Stimulated activated CD4-positive, alpha-beta T cell treated with anti-CD3 and anti-CD28 coated beads, Interleukin-15, amount 100 ng/mL, for 1 hour (primary cell): ENCODE measurements at places on chromosomes 1 and 21.

GRCh38 chr1:94504601-94505000, 37.0 kb downstream of the F3 start:
- no peak for DNase-seq

DNA sequence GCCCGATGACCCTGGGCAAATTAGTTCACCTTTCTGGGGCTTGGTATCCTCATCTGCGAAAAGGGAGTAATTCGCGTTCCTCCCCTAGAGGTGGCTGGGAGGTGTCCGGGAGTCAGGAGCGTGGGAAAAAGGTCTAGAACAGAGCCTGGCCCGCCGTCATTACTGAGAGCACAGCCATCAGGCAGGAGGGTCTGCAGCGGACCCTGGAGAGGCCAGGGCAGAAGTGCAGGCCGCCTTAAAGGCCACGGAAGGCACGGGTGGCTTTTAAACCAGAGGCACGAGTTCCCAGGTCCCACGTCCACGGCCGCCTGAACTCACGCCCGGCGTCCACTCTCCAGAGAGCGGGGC, 850 bp downstream of the PANK4 start:
- DNase-seq, result no peak

- no peak for DNase-seq
These were observed 54.0 kb downstream of the LTN1 start for GRCh38 chr21:28938726-28939125.

DNA sequence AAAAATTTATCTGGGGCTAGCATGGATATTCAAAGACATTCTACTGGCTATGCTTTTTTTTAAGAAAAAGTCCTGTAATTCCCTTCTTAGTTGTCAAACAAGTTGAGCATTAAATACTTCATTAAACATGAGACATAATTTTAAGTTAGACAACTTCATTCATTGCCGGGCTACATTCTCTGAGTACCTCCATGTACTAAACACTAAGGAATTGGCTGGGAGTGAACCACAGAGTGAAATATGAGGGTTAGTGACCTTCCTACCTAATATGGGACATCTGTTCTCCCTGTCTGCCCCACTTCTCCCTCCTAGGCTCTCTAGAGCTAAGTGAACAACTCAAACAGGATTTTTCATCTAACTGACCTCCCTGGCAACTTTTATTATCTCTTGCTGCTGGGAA, 370.4 kb downstream of the VAV3 start:
- no peak for DNase-seq

GRCh38 chr1:14976256-14976655, 177.3 kb upstream of the TMEM51 start:
- DNase-seq, result no peak

GRCh38 chr1:192157067-192157466, 1.2 kb upstream of the RGS18 start:
- DNase-seq, result no peak

GRCh38 chr1:29971703-29972102, 735.4 kb downstream of the PTPRU start:
- DNase-seq, result no peak

DNA sequence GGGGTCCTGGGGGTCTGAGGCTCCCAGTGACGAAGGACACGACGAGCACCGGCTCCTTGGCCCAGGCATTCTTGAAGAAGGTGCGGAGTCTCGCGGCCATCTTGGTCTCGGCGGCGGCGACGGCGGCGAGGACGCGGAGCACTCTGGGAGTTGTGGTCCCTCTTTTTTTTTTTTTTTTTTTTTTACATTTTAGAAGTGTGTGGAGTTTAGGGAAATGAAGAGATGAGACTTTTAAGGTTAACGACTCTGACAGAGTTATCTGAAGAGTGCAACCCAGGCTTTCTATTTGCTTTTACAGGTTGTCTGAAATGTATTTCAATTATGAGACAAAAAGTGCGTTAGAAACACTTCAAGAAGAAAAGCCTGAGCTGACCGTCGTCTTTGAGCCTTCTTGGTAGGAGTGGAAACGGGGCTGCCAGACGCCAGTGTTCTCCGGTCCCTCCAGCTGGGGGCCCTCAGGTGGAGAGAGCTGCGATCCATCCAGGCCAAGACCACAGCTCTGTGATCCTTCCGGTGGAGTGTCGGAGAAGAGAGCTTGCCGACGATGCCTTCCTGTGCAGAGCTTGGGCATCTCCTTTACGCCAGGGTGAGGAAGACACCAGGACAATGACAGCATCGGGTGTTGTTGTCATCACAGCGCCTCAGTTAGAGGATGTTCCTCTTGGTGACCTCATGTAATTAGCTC, 9.7 kb downstream of the OR2B11 start:
- peak; percentile 21 for DNase-seq

GRCh38 chr1:234362558-234362957, 10.7 kb upstream of the COA6 start:
- DNase-seq, result no peak

DNA sequence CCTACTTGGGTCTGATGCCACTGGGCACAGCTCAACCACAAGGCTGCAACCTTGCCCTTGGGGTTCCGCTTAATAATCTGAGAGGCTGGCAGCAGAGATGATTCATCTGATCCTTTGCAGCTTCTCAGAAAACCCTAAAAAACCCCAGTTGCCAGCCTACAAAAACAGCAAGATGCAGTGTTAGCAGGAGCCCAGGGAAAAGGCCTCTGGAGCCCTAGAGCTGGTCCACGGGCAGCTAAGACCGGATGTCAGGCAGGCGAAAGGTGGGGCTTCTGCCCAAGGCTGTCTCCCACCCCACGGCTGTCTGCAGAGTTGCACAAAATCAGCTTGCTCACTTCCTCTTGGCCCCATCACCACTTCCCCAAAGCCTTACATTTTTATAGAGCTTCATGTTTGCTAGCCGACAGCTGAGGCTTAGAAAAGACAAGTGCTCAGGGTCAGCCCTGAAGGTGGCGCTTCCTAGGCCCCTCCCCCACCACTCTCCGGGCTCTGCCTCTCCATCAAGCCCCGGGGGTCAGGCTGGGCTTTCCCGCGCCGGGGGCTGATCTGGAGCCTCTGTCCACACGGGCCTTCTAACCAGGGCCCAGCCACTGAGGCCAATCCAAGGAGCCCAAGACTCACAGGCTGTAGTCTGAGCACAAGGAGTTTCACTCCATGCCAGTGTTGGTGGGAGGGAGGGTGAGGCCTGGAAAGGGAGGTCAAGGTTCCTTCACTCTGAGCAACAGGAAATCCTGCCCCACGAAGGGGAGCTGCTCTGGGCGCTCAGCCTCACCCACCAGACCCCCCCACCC, 4.2 kb upstream of the ADORA3 start:
- peak; percentile 65 for DNase-seq

GRCh38 chr1:234556245-234556943, 53.6 kb downstream of the IRF2BP2 start:
- no peak for DNase-seq

DNA sequence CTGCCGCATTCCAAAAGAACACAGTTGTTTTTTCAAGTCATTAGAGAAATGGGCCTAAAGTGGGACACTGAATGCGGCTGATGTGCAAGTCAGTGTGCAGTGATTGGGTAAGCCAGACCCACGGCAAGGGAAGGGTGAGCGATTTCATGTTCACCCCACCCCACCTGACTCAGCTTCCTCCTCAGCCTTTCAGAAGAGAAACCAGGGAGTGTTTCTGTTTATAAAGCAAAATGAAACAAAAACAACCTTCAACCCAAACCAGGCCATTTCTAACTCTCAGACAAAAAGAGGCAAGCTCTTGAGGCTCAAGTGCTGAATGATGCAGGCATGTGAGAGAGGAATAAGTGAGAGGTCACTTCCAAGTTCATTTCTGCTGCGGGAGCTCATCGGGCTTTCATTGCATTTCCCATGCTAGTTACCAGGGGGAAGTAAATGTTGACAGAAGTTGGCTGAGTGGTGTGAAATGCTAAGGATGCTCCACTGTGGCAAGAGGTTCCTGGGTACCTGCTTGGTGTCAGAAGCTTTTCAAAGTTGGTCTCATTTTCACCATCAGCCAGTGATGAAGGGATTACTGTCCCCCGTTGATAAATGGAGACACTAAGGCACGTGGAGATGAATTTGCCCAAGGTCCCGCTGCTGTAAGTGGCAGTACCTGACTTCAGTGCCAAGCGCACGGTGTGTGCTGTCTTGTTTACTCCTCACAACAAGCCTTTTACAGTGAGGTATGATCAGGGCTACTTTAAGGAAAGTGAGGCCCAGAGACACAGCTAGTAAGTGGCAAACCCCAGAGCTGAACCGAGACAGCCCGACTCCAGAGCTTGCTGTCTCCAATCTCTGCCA, 29.1 kb downstream of the STPG1 start:
- DNase-seq, result no peak

DNA sequence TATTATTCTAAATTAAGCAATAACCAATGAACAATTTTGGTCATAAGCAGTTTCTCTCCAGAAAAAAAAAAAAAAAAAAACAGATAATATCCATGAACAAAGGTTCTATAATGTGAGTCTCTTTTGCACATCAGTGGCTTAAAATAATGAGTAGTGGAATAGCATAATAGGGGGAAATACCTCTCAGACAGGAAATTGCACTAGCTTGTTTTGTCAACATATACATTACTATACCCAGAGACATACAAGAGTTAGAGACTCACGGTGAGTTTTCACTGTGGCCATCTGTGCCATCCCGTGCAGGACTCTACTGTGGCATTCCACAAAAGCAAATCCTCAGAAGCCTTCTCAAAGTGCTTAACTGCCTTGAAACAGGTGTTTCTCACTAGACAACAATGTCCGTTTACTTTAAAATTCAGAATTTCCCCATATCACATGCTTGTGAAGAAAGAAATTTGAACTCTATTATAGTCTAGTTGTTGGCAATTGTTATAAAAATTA, 697.9 kb downstream of the USP25 start:
- no peak for DNase-seq

DNA sequence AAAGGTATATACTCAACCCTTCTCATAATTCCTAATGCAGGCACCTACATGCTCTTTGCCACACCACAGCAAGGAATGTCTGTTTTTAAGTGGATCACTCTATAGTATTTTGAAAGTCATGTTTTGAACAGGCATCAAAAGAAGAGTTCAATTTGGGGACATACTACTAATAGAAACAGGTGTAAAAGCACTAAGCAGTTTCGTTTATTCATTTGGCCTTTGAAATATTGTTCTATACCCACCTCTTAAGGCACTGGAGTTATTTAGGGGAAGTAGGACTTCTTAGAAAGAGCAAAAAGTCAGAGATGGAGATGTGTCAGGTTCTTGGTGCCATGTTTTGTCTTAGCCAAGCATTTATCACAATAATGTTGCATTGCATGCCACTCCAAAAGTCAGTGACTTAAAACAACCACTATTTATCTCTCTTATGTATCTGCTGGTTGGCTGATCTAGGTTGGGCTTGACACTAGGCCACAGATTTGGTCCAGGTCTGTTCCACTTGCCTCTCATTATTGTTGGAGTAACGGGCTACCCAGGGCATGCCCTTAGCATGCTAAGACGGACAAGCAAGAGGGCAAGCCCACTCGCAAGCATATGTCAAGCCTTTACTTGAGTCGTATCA, 107.5 kb downstream of the RGL1 start:
- DNase-seq, result no peak

DNA sequence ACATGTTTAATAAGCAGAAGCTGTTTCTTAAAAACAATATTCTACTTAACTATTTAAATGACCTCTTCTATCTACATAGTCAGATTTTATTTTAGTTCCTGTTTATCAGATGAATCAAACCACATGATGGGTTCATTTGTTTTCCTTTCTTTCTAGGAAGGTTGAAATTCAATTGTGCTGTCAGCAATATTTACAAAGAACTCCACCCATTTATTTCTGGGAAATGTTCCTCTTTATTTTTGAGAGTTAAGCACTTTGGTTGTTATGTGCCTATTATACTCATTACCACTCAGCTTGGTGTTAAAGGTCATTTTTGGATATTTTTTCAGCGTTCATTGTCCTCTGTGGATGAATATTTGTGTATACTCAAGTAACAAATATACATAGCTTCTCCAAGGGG, 84.9 kb downstream of the C4BPA start:
- DNase-seq, result no peak

GRCh38 chr1:28428012-28428411, 58.5 kb downstream of the PHACTR4 start:
- DNase-seq, result no peak

DNA sequence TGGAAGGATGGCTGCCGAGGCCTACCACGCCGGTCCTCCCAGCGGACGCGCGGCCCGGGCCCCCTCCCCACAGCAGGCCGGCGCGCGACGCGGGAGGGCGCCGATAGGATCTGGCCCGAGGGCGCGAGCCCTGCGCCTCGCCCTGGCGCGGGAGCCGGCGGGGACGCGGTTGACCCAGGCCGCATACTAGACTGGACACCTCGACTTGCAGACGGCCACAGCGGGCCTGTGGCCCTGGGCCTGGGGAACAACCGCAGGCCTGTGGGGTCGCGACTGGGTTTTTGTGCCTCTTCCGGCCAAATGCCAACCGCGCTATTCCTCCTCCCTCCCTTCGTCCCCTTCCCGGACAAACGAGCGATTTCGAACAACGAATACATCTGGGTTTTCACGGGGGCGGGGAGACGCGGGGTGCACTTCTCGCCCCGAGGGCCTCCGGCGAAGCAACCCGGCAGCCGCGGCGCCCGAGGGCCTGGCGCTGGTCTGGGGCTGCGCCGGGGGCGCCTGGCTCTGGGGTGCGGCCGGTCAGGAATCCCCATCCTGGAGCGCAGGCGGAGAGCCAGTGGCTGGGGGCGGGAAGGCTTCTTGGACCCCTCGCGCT, 2.4 kb downstream of the NHLH2 start:
- DNase-seq, result no peak

DNA sequence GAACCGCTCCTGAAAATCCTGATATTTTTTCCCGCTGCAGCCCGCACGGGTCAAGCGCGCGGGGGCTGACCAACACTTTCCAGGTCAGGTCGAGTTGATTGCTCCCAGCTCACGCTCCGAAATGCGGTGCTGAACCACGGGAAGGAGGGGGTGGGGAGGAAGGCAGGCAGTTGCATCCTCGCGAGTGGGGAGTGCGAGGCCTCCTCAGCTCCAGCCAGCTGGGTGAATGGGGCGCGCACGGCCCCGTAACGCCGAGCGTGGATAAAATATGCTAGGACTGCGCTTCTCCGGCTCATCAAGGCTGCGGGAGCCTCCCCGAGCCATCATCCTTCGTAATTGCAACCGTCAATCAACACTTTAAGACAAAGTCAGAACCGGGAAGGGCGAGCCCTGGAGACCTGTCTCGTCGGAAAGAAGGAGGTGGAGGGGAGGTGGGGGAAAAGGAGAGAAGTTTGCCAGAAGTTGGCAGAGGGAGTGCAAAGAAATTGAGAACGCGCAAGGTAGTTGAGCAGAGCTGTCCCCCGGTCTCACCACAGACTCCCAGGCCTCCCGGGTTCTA, 8.0 kb downstream of the NR5A2 start:
- DNase-seq, result no peak

- DNase-seq, result no peak
These were observed 14.2 kb downstream of the BLACAT1 start for GRCh38 chr1:205441716-205442050.

DNA sequence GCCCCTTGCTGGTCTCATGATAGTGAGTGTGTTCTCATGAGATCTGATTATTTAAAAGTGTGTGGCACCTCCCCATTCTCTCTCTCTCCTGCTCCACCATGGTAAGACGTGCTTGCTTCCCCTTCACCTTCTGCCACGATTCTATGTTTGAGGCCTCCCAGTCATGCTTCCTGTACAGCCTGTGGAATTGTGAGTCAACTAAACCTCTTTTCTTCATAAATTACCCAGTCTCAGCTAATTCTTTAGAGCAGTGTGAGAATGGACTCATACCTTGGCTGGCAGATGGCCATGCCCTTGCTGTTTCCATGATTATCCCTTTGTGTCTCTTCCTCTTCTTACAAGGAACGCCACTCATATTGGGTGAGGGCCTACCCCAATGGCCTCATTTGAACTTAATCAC, 40.3 kb downstream of the PSMG1 start:
- no peak for DNase-seq
